Colonic mucosa (tissue), 4 donors: ENCODE measurements at places on chromosomes 7 and 10.

DNA sequence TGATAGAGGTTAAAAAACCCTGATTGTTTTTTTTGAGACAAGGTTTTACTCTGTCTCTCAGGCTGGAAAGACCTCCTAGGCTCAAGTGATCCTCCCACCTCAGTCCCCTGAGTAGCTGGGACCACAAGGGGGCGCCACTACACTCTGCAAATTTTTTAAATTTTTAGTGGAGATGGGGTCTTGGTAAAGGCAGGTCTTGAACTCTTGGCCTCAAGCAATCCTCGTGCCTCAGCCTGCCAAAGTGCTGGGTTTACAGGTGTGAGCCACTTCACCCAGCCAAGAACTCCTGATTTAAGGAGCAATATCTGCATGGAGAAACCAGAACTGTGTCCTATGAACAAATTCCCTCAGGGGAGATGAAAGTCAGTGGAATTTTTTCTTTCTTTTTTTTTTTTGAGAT lies 7.3 kb upstream of the KLHDC10 start:
- DNase-seq, result peak; percentile 56

GRCh38 chr7:152660021-152660420 lies 15.9 kb downstream of the XRCC2 start:
- no peak for DNase-seq

DNA sequence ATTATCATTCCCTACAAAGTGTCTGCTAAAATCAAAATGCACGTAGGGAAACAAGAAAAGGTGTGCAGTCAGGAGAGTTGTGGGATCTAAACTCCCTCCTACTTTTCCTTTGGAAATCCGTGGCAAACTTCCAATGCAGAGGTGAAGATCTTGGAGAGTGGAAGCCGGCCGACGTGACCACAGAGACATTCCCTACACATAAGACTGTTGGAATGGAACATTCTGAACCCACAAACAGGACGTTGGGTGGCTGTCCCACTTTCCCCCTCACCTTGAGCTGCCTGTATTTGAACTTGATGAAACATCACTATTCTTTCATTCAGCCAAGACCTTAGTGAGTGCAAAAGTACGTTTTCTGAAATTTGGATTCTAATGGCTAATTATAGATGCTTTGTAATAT lies 65.9 kb downstream of the PRKCQ start:
- DNase-seq, result no peak

DNA sequence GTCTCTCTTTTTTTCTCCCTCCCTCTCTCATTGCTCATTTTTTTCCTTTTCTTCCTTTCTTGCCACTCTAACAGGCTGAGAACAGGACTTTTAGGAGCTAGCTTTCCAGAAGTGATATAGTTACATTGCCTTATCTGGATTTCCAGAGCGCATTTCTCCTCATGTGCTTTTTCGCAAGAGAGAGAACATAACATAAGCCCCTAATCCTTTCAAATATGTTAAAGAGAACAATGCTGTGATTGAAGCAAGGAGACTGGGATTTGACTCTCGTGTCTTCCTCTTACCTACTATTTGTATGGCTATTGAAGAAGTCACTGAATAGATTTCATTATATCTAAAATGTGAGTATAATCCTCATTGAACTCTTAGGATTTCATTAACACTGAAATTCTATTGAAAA lies 101.2 kb upstream of the PRPS1L1 start:
- no peak for DNase-seq

GRCh38 chr10:3136336-3136735 lies 36.2 kb downstream of the PITRM1 start:
- no peak for DNase-seq

GRCh38 chr10:133565441-133566294 lies at the start of gene SYCE1:
Gene SYCE1 (minus strand): TSS chr10:133565583. CDS start chr10:133565529, 54 bp downstream.
- DNase-seq, result no peak

DNA sequence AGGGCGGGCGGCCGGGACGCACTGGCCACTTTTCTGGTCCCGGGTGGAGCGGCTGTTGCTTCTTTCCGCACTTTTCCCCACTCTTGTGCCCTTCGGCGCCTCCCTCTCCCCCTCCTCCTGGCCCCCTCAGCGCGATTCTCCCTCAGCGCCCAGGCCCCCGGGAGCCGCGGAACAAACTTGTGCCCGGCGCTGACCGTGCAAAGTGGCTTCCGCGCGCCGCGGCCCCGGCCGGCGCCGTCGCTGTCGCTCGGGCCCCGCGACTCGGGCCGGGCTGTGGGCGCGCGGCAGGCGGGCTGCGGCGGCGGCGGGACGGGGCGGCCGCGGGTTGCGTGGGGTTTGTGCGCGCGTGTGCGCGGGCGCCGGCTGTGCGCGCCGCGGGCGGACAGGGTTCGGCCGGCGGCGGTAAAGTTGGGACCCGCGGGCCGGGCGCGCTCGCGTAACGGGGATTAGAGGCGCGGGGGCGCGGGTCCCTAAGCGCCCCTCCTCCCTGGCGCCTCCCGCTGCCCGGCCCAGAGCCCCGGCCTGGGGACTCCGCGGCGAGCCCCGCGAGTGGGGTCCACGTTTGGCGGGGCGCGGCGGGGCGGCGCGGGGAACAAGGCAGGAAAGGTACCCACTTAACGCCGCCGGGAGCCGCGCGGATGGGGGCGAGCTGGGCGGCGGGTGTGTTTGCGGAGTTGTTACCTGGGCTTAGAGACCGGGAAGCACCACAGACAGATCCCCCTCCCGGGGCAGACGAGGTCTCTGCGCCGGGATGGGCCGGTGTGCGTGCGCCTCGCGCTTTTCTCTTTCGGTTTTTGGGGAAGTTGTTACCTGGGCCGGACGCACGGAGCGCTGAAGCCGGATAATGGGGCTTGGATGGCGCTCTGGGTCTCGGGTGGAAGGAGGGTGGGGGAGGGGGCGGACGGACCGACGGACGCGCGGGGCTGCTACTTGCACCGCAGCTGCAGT lies 860 bp downstream of the ZEB1 start:
- DNase-seq, result no peak

GRCh38 chr7:50748472-50748871 lies 34.2 kb downstream of the GRB10 start:
- no peak for DNase-seq

GRCh38 chr10:74156919-74157289 lies 5.9 kb downstream of the ADK start:
- no peak for DNase-seq

GRCh38 chr7:87395442-87396020 lies 50.1 kb downstream of the CROT start:
- no peak for DNase-seq

DNA sequence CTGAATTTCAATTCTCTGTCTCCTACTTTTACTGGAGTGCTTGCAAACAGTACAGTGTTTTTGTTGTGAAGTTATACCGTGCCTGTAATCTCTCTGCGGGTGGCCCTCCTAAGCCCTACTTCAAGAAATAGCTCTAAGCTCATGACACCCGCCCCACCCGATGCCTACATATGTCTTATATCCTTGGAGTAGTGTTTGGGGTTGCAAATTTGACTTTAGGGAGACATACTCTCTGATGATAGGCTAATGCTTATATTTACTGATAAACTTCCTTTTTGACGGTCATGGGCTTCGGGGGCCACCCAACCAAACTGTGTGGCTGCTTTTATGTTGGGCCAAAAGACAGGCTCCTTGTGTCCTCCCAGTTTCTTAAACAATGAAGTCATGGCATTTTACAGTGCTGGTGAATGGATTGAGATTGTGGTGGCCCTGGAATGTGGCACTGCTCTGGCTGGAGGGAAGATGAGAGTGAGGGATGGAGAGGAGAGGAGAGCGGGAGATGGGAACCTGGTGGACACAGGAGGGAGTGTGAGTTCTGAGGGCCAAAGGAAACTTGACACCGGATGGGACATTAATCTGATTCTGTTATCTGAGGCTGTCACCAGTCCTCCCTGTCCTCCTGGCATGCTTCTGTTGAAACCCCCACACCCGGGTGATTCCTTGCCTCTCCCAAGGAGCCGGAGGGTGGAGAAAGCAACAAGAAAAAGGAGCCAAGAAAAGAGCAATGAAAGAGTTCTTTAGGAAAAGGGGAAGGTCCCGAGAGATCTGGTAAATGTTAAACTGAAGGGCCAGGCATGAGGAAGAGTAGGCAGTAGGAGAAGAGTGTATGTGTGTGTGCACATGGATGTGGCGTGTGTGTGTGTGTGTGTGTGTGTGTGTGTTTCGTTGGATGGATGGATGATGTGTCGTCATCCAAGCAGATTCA lies 113.3 kb downstream of the TCF7L2 start:
- DNase-seq, result no peak

GRCh38 chr7:93563584-93563983 lies 10.9 kb downstream of the CALCR start:
- DNase-seq, result no peak

DNA sequence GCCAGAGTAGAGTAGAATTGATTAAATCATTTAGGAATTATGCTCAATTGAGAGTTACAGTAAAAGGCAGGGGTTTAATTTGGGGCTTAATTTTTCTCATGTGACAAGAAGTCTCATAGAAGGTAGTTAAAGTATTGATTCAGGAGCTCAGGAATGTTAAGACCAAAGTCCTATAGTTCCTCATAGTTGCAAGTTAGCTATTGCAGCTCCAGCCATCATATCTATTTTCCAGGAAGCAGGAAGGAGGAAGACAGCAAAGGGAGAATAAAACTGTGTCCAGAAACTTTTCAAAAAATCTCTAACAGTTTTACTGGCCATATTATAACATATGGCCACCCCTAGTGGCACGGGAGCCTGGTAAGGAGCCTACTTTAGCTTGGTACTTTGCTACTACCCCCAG lies 97.0 kb upstream of the RPA3 start:
- no peak for DNase-seq

DNA sequence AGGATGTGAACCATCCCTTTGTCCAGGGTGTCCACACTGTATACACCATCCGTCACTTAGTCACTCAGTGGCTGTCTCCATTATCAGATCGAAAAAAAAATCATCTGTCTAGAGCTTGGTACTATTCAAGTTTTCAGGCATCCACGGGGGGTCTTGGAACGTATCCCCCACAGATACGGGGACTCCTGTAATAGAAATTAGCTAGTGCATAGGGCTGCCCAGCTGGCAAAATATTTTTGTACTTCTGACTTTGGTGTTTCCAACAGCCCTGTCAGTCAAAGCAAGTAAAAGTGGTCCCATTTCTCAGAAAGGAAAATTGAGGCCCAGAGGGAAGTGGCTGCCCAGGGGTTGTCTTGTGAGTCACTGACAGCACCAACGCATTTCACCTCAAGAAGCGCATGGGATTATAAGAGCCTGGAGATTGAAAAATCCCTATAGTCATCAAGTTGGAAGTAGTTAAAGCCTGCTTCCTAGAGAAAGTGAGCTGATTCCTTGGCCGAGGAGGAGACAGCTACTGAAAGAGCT lies 52.1 kb upstream of the SLC29A3 start:
- DNase-seq, result no peak

- no peak for DNase-seq
These were observed 7.0 kb downstream of the TAX1BP1 start for GRCh38 chr7:27746978-27747377.

GRCh38 chr10:28480628-28480965 lies 52.3 kb upstream of the WAC start:
- DNase-seq, result no peak

- no peak for DNase-seq
These were observed 230.9 kb downstream of the KLF6 start for GRCh38 chr10:3554121-3554522.

DNA sequence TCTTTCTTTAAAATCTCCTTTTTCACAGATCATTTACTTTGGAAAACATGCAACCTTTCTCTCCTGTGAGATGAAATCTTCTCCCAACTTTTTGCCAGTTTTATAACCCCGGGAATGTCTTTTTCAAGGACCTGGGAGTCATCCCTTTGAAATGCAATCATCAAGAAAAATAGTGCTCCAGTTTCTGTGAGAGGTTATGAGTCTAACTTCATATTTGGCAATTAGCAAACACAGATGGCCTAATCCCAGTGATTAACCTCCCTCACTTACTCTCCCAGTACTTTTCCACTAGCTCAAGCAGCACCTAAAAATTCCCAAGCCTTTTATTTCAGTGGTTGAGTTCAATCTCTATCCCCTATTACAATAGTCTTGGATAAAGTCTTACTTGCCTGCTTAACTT lies 185.8 kb upstream of the TMEM106B start:
- no peak for DNase-seq

GRCh38 chr10:127292888-127293287 lies 96.5 kb upstream of the INSYN2A start:
- no peak for DNase-seq

DNA sequence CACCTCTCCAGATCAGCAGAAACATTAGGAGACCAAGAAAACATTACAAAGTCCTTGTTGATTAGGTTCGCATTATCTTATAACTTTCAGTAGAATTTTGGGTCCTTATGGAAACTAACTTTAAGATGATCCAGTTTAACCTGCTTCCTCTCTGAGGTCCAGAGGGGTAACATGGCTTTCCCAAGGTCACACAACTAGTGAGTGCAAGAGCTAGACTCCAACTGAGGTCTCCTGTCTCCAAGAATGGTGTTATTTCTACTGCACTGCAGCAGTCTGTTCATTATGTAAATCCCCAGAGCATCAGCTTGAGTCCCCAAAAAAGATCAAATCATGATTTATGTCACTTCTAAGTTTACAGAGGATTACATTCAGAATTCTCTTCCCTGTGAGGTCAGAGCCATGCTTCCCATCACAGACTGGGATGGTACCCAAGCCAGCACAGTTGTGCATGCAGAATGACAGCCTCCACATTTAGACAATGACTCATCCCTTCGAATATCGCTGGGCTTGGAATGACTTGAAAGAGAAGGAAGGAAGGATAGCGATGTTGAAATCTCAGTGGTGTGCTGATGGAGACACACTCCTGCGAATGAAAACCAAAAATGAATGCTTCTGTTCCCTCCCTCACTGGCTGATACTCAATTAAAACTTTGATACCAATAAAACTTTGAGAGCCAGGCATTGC lies 163.1 kb upstream of the PLXNA4 start:
- no peak for DNase-seq

GRCh38 chr7:53518319-53518718 lies 482.9 kb downstream of the POM121L12 start:
- no peak for DNase-seq

DNA sequence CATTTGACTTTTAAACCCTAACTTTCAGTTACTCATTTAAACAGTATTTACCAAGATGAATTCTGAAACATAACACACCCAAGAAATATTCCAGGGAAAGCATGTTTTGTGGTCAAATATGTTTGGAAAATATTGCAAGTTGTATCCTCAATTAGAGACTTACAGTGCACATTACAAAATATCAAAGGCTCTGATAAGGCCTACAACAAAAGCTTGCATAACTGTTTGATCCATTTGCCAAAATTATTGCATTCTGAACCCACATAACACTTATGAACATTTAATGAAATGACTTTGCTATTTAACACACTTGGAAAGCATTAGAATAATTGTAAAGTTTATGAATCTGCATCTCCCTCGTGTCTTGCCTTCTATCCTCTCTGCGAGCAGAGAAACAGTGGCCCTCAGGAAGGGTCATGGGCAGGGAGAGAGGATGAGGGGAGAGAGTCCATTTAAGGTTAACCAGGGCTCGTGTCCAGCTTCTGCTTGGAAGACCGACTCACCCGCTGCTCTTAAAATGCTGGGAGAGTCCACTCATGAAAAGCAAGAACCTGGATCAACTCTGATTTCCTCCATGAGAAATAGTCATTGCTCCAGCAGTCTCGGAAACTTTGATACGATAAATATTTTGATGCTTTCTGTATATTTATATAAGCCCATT lies 408.2 kb upstream of the ZMIZ1 start:
- DNase-seq, result no peak

- DNase-seq, result no peak
These were observed 887.6 kb downstream of the NRG3 start for GRCh38 chr10:82762641-82763040.
